CD4-positive, alpha-beta T cell treated with Interleukin-17A for 4 hours (primary cell): ENCODE measurements at places on chromosomes 11 and 22.

GRCh38 chr11:118050208-118050891 lies 26.5 kb upstream of the TMPRSS4 start:
- DNase-seq = peak; percentile 9

GRCh38 chr22:26842103-26842502 lies 184.7 kb downstream of the MIAT start:
- no peak for DNase-seq

- DNase-seq = no peak
Measured at GRCh38 chr11:12089041-12089440, 21.3 kb upstream of the MICAL2 start.

DNA sequence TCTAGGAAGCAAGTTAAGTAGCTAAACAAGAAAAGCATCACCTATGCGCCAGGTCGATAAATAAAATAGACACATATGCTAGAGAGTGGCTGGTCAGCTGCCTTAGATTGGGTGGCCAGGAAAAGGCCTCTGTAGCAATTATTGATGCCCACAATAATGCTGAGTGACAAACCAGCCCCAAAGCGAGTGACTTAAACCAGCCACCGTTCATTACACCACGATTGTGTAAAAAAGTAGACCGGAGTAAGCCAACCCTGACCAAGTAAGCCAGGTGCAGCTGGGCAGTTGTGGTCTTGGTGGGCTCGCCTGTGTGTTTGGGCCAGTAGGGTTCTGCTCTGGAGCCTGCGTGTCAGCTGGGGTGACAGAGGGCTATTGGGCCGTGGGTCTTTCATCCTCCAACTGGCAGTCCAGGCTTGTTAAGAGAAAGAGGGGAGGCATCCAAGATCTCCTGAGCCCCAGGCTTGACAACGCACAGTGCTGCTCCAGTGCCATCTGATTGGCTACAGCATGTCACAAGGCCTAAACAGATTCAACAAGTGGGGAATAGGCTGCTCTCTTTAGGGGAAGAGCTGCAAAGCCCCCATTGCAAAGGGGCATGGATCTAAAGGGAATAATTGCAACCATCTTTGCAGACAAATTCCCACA lies 100.4 kb upstream of the PARVA start:
- DNase-seq = no peak

DNA sequence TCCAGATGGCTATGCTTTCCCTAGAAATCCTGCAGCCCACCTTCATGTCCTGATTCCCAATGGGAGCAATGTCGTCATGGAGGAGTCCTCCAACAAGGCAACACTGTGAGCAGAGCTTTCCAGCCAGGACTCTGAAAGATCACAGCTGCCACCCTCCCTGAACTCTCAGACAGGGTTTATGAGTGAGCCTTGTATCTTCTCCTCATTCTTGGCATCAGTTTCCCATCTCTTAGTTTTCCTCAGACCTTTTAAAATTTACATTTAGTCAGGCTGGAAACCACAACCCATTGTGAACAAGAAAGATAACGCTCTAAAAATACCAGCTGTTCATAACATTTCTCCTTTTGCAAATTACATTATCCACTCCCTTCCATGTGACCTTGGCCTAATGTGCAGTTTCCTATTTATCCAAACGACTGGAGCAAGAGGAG lies 15.6 kb upstream of the LYVE1 start:
- DNase-seq = no peak

GRCh38 chr11:130128626-130129025 lies 31.0 kb upstream of the ST14 start:
- DNase-seq = no peak

DNA sequence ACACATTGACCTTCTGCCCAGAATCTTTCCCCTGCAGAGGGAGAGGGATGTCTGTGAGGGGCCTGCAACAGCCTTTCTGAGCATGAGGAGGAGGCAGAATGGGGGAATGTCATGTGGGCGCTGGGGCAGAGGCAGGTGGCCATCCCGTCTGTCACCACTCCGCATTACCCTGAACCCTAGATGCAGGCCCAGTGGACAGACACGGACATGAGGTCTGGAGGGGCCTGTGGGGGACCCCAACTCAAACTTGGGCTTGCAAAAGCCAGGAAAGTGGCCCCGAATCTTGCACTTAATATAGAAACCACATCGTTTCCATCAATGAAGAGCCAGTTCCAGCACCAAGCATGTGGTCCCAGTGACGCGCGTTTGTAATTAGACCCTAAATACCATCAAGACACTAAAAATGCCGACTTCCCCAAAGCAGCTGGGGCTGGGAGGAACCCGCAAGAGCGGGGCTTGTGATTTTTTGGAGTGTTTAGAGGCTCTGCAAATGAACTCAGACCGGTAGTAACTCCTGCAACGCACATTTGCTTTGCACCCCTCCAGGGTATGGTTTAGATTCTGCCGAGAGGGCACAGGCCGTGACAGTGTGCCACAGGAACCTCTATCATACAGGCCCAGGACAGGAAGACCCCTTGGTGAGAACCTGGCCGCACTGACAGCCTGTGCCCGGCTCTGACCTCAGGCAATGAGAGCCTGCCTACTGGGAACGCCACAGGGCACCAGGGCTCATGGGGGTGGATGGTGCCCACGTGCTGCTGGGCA lies 109.3 kb downstream of the CTTN start:
- DNase-seq = no peak

DNA sequence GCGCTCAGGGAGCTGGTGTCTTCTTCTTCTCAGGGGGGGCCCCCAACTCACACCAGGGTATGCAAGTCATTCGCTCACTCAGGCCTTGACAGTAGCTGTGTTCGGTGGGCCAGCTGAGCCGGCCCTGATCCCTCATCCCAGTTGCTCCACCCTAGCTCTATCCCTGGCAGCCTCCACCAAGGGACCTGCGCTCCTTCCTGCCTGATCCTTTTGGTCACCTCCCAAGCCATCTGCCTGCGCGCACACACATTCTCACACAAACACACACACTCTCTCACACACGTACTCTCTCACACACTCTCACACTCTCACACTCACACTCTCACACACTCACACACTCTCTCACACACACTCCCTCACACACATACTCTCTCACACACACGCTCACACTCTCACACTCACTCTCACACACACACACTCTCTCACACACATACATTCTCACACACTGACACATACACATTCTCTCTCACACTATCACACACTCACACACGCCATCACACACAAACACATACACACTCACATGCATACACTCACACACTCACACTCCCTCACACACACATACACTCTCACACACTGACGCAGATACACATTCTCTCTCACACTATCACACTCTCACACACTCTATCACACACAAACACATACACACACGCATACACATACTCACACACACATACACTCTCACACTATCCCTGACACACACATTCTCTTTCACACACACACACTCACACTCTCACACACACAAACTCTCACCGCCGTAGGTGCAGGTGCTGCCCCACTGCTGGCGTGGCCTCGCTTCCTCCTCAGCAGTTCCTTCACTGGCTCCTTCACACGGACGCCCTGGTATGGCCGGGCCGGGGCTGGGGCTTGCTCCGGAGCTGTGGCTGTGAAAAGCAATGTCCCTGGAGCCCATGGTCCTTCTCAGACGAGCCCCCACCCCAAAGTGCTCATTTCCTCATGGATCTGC lies 20.8 kb downstream of the POU2AF1 start:
- no peak for DNase-seq
